ENCODE measurements at places on chromosomes 12 and 14.

GRCh38 chr12:19451196-19451595, 11.9 kb downstream of the AEBP2 start:
- no peak for DNase-seq

DNA sequence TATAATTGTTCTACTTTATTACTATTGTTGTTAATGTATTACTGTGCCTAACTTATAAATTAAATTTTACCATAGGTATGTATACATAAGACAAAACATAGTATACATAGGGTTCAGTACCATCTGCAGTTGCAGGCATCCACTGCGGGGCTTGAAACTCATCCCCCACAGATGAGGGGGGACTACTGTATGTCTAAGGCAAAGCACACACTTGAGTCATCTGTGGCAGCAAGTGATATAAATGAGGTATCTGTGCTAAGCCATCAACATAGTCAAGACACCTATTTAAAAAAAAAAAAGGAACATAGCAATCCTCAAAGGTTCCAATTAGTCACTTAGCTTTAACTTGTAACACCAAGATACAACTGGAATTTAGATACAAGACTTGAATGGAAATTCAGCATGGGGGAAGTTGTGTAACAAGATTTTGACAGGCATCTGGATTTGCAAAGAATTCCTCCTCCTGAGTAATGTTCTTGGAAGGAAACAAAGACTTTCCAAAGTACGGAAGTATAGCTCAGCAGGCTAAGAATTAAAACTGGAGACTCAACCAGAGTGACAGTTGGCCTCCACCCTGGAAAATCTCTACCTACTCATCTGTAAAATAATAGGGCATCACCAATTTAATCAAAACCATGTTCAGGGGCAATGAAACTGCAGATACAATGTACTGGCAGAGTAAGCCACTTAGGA, 14.9 kb downstream of the DCAF5 start:
- no peak for DNase-seq

- no peak for DNase-seq
Measured at GRCh38 chr14:103744621-103745395, 29.2 kb downstream of the ZFYVE21 start.

- peak; percentile 70 for DNase-seq
Measured at GRCh38 chr12:87368259-87368658, 660.9 kb downstream of the C12orf50 start.

DNA sequence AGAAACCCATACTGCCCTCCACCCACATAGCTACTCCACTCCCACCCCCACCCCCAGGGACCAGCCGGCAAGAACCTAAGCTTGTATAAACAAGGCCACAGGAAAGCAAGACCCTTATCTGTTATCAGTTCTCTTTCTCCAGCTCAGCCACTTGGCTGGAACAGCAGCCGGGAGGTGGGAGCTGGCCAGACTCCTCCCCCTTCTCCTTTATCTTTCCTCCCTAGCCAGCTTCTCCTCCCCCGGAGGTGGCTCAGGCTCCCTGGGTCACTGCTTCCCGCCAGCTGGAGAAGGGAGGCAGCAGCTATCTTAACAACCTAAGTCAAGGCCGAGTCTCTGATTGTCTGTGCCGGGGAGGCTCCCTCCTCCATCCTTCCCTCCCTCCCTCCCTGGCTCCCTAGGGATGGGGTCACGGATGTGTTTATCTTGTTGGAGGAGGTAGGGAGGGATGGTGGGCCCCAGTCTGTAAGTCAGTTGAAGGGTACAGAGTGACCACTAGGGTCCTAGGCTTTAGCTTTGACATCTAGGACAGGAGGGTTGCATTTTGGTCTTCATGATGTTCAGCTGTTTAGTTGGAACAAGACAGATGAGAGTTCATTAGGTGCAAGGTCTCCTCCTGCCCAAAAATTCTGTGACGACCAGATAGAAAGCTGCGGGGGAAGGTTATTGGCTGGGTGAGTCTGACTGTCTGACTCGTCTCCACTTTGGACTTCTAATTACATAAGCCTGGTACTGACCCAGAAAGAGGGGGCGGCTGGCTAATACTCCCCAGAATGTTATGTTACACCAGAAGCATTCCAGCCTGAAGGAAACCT, 29.7 kb downstream of the ZFP36L1 start:
- DNase-seq, result no peak

- DNase-seq, result no peak
Measured at GRCh38 chr14:100967178-100967577, 63.7 kb upstream of the RTL1 start.

DNA sequence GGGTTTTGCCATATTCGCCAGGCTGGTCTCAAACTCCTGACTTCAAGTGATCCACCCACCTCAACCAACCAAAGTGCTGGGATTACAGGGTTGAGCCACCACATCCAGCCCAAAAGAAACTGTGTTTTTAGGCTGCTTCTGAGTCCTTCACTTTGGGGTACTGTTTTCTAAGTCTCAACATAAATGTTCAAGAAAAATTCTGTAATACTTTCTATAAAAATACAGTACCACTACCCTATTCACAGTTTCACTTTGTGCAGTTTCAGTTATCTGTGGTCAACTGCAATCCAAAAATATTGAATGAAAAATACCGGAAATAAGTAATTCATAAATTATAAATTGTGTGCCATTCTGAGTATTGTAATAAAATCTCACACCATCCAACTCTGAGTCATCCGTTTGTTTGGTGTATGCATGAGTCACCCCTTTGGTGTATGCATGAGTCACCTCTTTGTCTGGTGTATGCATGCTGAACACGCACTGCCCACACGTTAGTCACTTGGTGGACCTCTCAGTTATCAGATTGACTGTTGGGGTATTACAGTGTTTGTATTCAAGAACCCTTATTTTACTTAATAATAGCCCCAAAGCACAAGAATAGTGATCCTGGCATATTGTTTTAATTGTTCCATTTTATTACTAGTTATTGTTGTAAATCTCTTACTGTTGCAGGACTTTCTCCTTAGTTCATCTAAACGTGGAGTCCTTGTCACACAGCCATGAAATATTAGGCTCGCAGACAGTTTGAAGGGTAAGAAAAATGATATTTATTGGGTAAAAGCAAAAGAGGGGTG, 190.2 kb downstream of the FSCB start:
- peak; percentile 10 for DNase-seq

- DNase-seq, result no peak
Measured at GRCh38 chr12:53496752-53497032, 2.6 kb downstream of the MAP3K12 start.

DNA sequence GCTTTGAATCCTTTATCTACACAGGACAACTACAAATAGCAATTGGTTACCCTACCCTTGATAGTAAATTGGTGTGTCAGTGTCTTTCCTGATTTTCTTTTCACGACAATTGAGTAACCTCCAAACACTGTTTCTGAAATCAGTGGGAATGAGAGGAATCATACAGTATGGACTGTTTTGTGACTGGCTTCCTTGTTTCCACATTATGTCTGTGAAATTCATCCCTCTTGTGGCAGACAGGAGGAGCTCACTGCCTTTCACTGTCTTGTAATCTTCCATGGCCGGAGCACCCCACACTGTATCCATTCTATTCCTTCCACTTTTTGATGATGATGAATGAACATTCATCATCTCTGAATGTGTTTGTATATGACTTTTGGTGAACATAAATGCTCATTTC, 164.0 kb upstream of the PZP start:
- DNase-seq, result no peak

- no peak for DNase-seq
Measured at GRCh38 chr12:114506651-114507050, 100.7 kb upstream of the TBX5 start.

DNA sequence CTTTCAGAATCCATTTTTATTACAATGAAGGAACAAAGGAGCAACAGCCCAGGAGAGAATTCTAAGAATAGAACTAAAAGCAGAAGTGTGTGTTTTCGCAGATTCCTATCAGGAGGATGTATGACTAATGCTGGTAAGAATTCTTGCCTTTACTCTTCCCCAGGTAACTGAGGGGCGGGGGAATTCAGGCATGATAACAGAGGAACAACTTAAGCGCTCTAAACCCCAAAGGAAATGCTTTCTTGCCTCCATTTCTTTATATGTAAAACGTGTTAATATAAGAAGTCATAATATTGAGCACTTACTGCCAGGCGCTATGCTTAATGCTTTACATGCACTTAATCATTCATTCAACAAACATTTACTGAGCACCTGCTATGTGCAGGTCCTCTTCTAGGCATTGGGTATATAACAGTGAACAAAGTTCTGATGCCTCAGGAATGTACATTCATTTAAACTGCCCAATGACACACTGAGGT, 4.5 kb downstream of the HCAR1 start:
- no peak for DNase-seq

DNA sequence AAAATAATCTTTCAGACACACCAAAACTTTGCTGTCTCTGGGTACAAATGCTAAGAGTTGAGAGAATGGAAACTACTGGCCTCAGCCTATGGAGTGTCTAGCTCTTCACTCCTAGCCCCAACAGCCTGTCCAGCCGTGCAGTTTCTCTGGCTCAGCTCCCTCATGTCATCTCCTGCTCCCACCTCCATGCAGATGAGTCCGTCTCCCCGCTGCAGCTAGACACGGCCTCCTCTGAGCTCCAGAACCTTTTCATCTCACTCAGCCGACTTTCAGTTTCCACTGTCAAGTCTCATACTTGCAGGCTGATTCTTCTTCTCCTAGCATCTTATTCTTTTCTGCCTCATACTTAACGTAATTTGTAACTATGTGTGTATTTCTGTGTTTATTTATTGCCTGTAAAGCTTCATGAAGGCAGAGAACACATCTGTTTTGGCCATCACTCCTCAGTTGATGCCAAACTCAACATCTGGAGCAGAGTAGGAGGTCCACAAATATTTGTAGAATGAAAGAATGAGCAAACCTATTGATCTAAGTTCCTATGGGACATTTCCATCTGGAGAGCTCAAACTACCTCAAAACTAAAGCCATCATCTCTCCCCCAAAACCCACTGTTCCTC, 139.8 kb upstream of the PWP1 start:
- DNase-seq, result no peak

GRCh38 chr12:2561367-2561766, 233.4 kb upstream of the FKBP4 start:
- DNase-seq, result no peak

DNA sequence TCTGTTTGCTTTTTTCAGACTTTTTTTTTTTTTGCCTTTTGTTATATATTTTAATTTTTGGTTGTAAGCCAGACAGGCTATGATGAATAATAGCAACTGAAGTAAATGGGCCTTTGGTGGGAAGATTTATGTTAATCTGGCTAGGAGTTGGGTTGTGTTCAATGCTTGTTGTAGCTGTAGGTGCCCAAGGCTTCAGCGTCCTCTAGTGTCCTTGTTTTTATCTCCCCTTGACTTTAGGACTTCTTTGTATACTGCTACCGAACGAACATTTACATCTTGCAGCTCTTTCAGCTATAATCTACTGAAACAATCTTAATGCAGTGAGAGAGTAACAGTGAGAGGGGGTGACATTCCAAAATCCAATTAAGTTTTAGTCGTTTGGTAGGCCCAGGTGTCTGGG, 848.4 kb upstream of the FBXO33 start:
- DNase-seq, result no peak

DNA sequence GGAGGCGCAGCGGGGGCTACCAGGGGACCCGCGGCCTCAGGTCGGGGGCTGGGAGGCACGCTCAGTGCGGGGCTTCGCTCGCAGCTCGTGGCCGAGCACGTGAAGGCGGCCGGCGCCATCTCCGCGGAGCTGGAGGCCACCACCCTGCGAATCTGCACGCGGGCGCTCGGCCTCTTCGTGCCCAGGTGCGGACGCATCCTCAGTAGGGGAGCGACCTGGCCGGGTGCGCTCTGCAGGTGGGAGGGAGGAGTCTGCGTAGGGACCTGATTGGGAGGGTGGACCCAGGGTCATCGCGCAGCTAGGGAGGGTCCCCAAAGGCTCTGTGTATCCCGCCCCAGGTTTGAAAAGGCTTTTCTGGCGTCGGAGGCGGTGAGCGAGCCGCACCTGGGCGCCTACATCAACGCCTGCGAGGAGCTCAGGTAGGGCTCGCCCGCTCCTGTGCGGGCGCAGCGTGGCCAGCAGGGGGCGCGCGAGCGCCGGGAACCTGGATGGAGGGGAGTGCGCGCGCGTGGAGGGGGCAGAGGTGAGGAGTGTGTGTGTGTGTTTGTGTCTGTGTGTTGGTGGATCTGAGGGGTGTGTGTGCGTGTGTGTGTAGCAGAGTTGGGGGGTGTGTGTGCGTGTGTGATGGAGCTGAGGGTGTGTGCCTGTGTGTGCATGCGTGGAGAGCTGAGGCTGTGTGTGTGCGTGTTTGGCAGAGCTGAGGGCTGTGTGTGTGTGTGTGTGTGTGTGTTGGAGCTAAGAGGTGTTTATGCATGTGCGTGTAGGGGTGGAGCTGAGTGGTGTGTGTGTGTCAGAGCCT, 10.3 kb downstream of the EXOC3L4 start:
- DNase-seq, result peak; percentile 76

DNA sequence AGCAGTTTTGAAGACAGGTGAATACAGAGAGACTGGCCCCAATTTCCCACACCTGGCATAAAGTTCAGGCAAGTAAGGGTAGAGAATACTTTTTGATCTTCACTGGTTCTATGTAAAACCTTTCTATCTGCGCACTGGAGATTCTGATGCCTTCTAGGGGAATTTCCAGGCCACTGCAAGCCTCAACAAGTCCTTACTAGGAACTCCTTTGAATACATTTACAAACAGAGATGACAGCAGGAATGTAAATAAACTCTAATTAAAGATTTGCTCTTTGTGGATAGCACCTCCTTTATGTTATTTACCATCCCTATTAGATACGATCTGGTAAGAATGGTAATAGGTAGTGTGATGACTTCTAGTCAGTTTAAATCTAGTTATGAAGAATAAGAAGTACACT, 69.2 kb downstream of the NTN4 start:
- DNase-seq, result no peak

DNA sequence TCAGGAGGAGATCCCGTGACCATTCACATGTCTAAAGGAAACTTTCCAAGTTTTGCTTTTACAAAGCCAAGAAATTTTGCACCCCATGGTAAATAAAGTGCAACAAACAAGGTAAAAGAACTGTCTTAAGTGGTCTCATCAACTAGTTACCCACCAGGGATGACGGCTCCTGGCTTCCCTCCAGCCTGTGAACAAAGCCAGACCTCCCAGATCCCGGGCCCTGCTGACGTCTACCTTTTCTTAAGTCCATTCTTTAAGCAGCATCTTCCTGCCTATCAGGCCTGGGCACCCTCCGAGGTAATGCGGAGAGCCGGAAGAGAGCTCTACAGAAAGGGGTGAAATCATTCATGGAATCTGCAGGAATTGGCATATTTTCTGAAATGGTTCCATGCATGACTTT, 58.0 kb upstream of the DAAM1 start:
- no peak for DNase-seq

GRCh38 chr14:97408937-97409815, 612.0 kb downstream of the VRK1 start:
- DNase-seq, result no peak

GRCh38 chr14:72692696-72693095, 201.2 kb downstream of the DPF3 start:
- peak; percentile 14 for DNase-seq

GRCh38 chr12:52082669-52082987, 3.1 kb downstream of the SMIM41 start:
- DNase-seq, result no peak

DNA sequence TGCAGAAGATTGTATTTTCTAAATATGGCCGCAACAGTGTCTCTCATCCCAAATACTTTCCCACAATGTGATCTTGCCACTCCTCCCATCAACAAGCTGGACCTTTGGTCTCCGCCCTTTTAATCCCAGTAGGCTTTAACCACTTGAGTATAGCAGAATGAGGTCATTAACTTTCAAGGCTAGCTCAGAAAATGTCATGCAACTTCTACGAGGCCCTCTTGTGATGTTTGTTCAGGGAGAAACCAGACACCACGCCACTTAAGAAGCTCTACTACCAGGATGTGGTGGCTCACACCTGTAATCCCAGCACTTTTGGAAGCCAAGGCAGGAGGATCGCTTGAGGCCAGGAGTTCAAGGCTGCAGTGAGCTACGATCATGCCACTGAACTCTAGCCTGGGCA, 20.1 kb upstream of the OR6J1 start:
- peak; percentile 30 for DNase-seq
